ENCODE measurements at places on chromosomes 3 and 15.

DNA sequence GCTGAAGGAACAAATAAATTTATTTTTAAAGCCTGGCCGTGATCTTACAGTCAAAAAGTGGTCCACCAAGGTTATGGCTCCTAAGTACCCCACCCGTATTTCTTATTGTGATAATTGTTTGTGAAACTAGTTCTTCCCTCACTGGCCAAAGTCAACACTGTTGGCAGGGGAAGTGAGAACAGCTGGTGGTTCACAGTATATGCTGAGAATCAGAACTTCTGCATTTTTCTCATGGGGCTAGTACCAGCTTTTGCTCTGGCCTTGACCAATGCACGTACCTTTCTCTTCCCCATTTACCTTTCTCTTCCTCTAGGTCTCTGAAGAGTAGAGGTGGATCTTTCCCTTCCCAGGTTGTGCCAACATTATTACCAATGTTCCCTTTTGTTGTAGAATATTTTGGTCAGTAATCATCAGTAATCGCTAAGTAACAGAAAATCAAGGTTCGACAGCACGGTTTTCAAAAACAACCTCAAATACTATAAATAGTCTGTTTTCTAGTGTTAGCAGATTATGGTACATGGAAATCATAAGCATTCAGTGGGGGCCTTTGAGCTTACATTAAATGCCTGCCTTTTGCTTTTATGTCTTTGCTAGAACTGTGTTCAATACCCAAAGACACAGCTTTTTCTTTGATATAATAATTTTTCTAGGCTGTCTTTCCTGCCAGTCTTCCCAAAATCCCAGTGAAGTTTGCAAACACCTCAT lies 268.0 kb downstream of the LPP start:
- no peak for DNase-seq

GRCh38 chr3:53729618-53730017 lies 116.6 kb downstream of the CHDH start:
- no peak for DNase-seq

DNA sequence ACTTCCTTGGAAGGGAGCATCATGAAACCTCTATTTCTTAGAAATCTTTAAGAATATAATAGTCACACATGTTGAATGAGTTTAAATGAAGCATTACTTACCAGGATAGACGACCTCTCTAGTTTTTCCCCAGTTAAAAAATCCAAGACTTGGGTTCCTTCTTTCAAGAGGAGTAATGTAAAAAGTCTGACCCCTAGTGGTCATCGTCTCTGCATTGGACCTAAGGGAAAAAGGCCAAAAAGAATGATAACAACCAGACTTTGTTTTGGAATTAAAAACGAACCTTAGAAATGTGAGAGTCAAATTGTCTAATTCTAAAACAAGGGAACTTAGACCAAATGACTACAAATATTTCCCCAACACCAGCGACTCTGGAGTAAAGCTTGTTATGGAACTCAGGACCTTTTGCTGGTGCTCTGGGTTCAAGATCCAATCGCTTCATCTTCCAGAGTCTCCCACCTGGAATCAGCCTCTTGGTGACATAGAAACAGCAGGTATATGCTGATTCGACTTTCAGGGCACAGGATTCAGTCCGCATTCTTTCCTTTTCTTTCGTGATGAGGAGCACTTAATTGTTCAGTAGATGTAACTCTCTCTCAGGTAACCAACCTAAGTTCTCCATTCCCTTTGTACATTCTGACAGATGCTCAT lies 214.8 kb upstream of the TPRG1 start:
- peak; percentile 65 for DNase-seq

GRCh38 chr3:13472286-13472685 lies 7.8 kb upstream of the HDAC11 start:
- no peak for DNase-seq

- no peak for DNase-seq
Observed at GRCh38 chr15:56725386-56725785, 7.9 kb downstream of the ZNF280D start.

DNA sequence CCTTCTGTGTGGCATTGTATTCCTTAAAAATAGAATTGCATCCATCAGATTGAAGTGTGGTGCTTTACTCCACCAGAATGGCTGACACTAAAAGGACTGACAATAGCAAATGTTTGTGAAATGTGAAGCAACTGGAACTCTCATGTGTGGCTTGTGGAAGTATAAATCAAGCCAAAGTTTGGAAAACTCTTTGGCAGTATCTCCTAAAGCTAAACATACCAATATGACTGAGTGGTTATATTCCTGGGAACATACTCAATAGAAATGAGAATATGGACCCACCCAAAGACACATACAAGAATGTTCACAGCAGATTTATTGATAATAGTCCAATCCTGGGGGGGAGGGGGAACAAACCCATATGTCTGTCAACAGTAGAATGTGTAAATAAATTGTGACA lies 87.1 kb downstream of the RARB start:
- no peak for DNase-seq

DNA sequence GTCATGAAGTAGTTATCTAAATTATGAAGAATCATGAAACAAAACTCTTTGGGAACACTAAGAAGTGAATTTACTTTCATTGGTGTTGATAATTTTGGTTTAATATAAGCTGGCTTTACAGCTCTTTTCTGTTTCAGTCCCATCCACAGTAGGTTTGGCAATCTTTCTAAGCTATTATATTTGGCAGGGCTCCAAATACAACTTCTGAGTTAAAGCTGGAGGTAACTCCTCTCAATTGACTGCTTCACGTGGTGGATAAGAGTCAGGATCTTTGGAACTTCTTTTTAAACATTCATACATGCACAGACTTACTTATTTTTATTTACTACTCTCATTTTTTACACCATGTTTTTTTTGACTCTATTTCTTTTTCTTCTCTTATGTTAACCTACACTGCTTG lies 106.5 kb upstream of the EPHA3 start:
- DNase-seq = no peak

- no peak for DNase-seq
Observed at GRCh38 chr15:88394553-88395145, 72.5 kb downstream of the MRPL46 start.

- no peak for DNase-seq
Observed at GRCh38 chr3:139472380-139473010, 3.8 kb downstream of the RBP2 start.

- peak; percentile 63 for DNase-seq
Observed at GRCh38 chr3:172135820-172136219, 96.4 kb downstream of the FNDC3B start.

DNA sequence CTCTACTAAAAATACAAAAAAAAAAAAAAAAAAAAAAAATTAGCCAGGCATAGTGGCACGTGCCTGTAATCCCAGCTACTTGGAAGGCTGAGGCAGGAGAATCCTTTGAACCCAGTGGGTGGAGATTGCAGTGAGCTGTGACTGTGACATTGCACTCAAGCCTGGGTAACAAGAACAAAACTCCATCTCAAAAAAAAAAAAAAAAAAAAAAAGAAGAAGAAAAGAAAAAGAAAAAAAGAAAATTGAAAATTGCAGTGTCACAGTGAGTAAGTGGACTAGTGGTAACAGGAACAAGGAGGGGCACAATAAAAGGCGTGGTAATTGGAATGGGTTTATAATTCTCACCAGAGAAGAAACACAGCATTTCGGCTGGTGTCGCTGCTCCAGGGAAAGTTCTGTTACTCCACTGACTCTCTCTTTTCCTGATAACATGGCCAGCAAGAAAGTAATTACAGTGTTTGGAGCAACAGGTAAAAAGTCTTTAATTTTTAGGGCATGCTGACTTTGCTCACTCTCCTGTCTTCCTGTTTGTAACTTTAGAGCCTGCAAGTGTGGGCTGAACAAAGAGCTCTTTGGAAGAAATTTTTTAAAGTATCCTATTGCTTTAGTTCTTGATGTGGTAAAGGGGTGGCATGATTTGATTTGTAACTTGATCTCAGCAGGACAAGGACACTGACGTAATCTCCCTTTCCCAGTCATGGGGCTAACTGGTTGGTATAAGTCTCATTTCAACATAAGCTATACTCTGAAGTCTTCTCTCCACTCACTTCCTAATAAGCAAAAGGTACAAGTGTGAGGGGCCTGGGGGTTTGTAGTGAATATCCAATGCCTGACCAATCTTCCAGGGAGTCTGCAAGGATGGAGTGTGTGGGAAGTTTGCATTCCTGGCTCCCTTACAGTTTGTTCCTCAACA lies 22.1 kb upstream of the TRA2B start:
- DNase-seq = peak; percentile 95

DNA sequence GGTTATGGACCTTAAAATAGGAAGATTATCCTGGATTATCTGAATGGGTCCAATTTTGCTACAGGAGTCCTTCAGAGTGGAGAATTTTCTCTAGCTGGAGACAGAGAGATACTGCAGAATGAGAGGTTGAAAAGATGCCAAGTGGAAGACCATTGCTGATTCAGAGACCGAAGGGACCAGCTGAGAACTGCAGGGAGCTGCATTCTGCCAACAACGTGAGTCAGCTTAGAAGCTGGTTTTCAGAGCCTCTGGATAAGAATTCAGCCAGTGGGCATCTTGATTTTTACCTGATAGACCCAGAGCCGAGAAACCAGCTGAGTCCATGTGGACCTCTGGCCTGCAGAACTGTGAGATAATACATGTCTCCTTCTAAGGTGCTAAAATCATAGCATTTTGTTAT lies 234.0 kb downstream of the NR2F2 start:
- DNase-seq = no peak

DNA sequence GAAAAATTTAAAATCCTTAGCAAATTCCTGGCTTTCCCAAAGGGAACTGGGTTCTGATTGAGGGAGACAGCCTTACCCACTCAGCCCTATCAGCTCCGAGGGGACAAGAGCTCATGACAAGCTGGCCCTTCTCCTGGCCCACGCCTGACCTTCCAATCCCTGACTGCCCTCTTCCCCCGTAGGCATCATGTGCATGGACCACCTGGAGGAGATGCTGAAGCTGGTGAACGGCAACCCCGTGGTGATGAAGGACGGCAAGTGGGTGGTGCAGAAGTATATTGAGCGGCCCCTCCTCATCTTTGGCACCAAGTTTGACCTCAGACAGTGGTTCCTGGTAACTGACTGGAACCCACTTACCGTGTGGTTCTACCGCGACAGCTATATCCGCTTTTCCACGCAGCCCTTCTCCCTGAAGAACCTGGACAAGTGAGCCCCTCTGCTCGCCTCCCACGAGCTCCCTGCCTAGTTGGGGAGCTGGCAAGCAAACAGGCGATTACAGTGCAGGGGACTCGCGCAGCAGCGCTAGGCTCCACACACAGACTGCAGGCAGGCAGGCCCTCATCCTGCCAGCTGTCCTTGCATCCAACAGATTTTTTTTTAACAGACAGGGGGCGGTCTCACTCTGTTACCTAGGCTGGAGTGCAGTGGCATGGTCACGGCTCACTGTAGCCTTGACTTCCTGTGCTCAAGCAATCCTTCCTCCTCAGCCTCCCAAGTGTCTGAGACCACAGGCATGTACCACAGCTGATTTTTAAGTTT lies 16.8 kb downstream of the RPUSD3 start:
- DNase-seq = peak; percentile 49

DNA sequence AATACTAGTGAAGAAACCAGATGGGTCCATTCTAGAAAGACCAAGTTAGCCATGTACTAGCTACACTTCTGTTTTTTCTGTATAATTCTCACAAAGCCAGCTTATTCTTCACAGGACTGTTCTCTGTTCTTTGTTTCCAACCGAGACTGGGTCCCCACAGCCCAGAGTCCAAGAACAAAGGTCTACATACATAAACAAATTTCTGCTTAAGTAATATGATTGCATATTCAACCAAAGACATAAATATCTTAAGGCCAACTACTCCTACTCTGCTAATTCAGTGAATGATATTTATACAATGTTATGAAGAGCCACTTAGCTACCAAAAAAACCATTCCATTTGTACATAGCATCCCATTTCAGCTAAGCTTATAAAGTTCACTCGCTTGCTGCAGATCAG lies 299.8 kb upstream of the CCDC54 start:
- DNase-seq = no peak

DNA sequence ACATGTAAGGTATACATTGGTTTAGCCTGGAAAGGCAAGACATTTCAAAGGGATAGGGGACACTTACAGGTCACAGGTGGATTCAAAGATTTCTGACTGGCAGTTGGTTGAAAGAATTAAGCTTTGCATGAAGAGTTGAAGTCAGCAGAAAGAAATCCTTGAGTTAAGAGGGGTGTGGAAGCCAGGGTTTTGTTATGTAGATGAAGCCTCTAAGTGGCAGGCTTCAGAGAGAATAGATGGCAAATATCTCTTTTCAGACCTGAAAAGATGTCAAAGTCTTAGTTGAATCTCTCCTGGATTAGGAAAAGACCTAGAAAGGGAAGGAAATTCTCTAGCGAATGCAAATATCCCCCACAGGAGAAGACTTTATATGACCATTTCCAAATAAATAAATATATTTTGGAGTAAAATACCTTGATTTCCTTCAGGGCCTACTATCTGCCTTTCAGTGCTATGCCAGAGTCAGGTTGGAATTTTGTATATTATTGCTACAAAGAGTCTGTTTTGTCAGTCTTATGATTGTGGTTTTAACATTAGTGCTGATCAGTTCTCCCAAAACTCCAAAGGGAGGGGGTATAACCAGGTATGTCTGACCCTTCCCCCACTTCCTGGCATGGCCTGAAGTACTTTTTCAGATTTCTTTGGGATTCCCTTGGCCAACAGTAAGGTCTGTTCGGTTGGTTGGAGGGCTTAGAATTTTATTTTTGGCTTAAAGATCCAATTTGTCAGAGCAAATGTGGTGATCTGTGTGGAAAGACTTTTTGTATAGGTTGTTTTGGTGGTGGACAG lies 286.4 kb downstream of the LRTM1 start:
- no peak for DNase-seq

GRCh38 chr3:123491966-123492587 lies 43.2 kb upstream of the ADCY5 start:
- no peak for DNase-seq

DNA sequence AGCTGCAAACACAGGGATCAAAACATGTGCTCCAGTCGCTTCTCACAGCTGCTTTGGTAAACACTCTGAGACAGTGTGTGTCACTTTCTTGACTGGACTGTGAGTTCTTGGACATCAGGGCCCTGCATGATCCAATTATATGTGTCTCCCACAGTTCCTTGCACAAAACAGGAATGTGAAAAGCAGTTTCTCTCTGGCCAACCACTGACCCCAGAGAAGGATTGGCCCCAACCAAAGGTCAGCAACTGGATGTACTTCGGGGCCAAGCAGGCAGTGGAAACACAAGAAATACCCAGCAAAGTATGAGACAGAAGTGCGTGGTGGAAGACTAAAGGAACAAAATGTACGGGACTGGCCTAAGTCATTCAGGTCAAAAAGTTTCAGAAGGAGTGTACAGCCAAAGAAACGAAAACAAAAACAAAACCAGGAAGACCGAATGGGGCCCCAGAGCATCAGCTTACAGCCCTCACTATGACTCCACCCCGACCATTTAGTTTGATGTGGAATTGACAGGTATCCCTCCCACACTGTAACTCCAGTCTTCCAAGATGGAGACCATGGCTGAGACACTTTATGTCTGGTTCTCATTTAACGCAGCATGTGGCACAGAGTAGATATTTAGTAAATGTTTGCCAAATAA lies 76.7 kb upstream of the LPP start:
- DNase-seq = no peak

- no peak for DNase-seq
Observed at GRCh38 chr3:46892285-46893145, 15.0 kb downstream of the PTH1R start.

GRCh38 chr3:52891164-52891563 lies 6.2 kb downstream of the STIMATE start:
- no peak for DNase-seq

Data from H4 (cell line).